ENCODE measurements at places on chromosomes 12 and 14.

GRCh38 chr12:71865166-71865713 is 25.7 kb downstream of the TBC1D15 start:
- DNase-seq: peak; percentile 85

GRCh38 chr14:89405712-89406111 is 11.3 kb downstream of the FOXN3 start:
- DNase-seq: no peak

- no peak for DNase-seq
Observed at GRCh38 chr14:22002860-22003284, 329.3 kb upstream of the OR4E1 start.

- no peak for DNase-seq
Observed at GRCh38 chr12:74043343-74043742, 494.3 kb upstream of the ATXN7L3B start.

DNA sequence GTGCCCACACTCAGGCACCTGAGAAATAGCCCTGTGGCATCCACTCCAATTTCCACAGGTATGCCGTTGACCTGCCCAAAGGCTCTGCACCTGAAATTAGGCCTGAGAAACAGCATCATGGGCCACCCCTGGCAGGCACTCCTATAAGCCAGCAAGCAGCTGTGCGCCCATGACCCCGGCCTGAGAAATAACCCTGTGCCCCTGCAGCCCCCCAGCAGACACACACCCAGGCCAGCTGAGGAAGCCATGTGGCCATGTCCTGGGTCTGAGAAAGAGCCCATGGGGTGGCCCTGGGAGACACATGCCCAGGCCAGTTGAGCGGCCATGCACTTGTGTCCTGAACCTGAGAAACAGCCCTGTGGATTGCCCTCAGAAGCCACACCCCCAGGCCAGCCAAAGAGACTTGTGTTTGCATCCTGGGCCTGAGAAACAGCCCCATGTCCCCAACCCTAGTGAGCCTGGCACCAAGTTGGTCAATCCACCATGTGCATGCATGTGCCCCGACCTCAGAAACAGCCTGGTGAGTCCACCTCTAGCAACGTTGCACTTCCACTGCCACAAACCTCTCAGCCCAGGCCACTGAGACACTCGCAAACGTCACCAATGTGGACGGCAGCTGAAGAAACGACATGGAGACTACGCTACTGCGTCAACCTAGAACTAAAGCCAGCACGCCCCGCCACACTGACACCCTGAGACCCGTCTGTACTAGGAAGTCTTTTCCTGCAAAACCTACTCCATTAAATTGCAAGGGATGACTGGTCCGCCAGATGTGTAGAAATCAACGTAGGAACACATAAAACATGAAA is 411.9 kb downstream of the TMEM121 start:
- no peak for DNase-seq

DNA sequence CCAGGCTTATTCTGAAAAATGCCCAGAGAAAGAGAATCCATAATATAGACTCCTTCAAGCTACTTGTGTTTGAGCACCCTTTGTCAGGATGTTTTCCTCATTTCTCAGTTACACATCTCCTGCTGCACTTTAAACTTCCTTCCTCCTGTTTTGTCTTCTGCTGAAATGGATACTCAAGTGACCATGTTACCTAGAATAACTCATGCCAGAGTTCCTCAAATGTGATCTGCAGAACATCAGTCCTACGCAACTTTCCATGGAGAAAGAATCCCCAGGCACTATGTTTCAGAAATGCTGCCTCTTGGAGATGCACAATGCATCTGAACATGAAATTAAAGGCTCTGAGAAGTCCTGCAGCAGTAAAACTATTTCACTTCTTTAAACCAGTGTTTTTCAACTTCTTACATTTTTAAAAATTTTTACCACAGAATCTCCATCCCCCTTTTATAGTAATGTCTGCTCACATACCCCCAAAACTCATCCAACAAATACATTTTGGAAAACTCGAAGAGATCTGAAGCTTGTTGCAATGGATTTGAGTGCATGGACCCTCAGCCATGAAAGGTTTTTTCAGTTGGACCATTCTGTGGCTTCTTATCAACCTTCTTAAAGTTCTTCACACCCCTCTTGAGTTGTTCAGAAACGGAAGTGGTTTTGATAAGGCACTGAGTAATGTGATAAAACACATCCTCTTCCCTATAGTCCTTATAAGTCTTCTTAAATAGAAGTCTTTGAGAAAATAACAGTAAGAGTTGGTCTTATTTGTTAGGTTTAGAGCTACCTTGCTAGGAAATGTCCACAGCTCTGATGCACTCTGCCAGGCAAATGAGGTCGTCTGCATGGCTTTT is 84.5 kb upstream of the KCNA1 start:
- DNase-seq: no peak

DNA sequence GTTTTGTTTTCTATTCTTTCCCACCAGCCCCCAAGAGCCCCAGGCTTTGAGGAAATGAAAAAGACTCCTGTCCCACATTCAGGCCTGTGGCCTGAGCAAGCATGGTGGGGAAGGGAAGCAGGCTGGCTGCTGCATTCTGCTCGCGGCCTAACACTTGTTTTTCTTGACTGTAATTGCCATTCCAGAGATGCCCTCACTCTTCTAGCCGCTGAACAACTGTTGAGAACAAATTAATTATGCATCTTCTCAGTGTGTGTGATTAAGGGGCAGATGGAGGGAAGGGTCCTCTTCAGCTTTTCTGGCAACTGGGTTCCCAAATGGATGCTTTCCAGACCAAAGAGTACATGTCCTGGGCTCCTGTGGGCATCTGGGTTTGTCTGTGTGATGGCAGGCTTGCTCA is 43.3 kb downstream of the ADCK1 start:
- DNase-seq: no peak

GRCh38 chr12:132788375-132789098 is 26.9 kb upstream of the ANKLE2 start:
- no peak for DNase-seq

GRCh38 chr12:124939079-124939420 is 24.6 kb upstream of the UBC start:
- DNase-seq: no peak

DNA sequence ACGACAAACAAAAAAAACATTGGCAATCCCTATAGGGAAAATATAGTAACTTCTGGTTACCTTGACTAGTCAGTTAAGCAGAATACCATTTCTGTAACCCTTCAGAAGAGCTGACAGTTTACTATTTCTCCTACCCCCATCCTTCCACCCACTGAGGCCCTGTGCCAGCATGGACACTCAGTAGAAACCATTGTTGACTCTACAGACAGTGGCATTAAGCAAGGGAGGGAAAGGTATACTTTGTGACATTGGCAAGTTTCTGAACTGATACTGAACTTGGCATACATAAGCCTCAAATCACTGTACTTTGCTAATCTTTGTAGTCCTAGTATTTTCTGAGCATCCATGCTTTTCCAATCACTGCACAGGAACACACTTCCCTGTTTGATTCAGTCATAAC is 33.4 kb upstream of the VSX2 start:
- no peak for DNase-seq

GRCh38 chr14:75047506-75047905 is 3.8 kb downstream of the MLH3 start:
- DNase-seq: no peak

DNA sequence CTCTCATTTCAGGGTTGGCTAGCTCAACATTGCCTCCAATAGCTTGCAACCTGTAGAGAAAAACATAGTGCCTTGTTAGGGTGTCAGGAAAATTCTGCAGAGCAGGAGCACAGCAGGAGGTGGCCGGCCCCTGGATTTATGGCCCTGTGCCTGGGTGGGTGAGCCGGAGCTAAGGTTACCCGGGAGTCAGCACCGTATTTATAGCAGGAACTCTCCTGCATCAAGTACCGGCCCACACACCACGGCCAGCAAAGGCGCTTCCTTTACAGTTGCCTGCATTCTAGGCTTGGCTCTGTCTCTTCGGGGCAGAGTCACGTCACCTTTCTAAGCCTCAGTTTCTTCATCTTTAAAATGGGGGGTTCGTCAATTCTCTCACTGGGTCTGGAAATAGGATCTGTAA is 52.8 kb upstream of the EML1 start:
- DNase-seq: peak; percentile 84

- no peak for DNase-seq
Observed at GRCh38 chr14:29804481-29805266, 123.0 kb downstream of the PRKD1 start.

GRCh38 chr12:96171905-96172304 is 22.3 kb upstream of the ELK3 start:
- no peak for DNase-seq

GRCh38 chr12:19131025-19131444 is 1.5 kb downstream of the PLEKHA5 start:
- DNase-seq: peak; percentile 84

DNA sequence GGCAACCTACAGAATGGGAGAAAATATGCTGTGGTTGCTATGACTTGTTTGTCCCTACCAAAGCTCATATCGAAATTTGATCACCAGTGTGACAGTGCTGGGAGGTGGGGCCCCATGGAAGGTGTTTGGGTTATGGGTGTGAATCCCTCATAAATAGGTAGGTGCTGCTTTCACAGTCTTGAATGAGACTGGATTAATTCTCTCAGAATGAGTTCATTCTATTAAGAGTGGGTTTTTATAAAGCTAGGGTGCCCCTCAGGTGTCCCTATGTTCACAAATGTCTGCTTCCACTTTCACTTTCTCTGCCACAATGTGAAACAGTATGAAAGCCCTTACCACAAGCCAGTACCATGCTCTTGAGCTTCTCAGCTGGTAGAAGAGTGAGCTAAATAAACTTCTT is 133.5 kb downstream of the CPNE8 start:
- no peak for DNase-seq

GRCh38 chr12:92000597-92000996 is 145.0 kb downstream of the BTG1 start:
- no peak for DNase-seq

DNA sequence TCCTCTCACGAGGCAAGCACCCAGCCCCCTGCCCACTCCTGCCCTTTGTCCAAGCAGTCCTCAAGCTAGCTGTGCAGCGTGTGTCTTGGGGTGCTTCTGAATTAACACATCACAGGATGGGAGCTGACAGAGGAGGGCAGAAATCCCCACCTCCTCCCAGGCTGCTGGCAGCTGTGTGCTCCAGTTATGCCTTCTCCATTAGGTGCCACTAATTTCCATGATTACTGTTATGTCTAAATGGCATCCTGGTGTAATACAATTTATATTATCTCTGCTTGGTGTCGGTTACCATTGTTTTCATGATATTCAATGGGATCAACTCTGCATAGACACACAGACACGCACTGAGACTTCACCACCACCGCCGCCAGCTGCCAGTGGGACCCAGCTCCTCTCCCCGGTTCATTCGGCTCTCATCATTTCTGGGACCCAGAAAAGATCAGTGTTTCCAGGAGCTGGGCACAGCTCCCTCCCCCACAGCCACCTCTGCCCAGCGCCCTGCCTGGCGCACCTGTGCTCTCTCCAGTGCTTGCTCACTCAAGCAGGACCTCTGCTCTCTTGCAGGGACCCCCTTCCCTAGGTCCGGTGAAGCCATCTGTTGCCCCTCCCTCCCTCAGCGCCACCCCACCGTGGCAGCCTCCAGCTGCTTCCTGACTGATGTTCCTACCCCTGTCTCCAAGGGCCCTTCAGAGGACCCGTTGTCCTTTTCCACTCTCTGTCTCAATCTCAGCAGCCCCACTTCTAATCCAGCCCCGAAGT is 167.5 kb upstream of the FKBP4 start:
- DNase-seq: no peak

GRCh38 chr12:88562846-88563582 is 17.3 kb downstream of the KITLG start:
- DNase-seq: peak; percentile 80

DNA sequence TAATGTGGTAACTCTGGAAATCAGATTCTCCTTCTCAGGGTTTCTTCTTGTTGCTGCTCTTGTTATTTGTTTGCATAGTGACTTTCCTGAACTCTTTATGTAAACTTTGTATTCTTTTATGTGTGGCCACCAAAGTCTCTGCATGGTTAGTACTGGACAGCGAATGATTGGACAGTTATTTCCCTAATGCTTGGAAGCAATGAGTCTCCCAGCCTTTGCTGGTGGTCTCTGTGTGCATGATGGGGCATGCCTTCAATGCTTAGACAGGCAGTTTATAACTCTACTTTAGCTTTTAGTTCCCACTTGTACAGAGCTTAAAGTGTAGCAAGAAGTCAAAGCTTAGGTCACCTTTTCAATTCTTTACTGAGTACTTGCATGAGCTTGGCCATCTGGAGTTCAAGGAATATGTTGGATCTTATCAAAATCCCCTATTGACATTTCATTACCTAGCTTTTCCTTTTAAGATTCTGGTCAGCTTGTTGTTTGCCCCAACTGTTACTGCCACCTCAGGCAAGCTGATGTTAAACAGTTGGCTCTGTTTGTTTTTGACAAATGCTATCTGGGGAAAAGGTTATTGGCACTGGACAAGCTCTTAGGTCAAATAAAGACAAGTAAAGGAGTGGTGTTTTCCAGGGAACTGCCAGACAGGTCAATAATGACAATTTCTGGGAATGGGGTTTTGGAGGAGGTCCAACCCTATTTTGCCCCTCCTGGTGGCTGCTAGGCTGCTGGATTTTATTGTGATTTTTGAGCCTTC is 12.3 kb downstream of the CCDC91 start:
- no peak for DNase-seq

- DNase-seq: peak; percentile 34
Observed at GRCh38 chr12:47085815-47086252, 6.1 kb upstream of the AMIGO2 start.

DNA sequence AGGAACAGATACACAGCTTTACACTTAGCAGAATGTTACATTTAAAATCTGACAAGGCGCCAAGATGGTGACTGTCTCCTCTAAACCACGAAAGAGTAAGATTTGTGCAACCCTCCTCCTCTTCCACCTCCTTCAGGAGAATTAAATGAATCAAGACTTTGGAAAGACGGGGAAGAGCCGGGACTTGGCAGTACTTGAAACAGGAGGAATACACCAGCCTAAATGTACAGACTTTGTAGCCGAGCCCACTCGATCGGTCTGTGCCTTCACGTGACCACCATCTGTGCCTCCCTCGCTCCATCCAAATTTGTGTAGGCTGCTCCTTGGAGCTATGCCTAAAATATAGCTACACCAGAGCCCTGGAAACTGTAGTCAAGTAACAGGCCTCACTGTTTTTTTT is 38.3 kb downstream of the SSPN start:
- no peak for DNase-seq

DNA sequence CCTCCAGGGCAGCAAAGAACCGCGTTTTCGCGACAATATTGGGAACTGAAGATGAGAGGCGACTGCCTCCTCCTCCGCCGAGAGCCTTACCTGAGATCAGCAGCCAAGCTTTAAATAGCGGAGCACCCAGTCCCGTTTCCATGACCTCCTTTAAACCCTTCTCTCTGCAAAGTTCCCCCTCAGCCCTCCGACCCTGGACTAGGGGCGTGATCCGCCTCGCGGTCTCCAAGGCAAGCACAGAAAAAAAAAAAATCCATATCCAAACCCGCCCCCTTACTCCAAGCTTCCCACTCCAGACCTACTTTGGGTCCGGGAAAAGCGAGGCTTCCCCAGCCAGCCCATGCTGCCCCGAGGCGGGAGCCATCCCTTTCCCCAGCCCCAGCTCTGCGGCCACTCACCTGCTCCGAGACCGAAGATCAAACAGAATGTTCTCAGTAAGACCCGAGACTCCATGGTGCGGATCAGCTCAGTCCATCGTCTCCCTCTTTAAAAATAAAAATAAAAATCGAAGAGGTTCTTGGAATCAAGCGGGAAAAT is 630 bp downstream of the NELL2 start:
- no peak for DNase-seq

GRCh38 chr12:5840944-5841343 is 104.1 kb downstream of the ANO2 start:
- no peak for DNase-seq

- no peak for DNase-seq
Observed at GRCh38 chr14:75875958-75876357, 105.8 kb downstream of the TGFB3 start.
